Activated naive CD4-positive, alpha-beta T cell treated with anti-CD3 and anti-CD28 coated beads, Interleukin-2, amount 50 U/mL, for 72 hours (primary cell): ENCODE measurements at places on chromosomes 11 and 22. TPM values are rescaled to one million over a fixed set of nuclear protein-coding genes. Genes with fewer than 3 reads are reported as not detected.

GRCh38 chr11:43907028-43907975, 26.7 kb downstream of the ALKBH3 start:
- DNase-seq: no peak

GDPD4 gene
- total RNA-seq: not detected

DNA sequence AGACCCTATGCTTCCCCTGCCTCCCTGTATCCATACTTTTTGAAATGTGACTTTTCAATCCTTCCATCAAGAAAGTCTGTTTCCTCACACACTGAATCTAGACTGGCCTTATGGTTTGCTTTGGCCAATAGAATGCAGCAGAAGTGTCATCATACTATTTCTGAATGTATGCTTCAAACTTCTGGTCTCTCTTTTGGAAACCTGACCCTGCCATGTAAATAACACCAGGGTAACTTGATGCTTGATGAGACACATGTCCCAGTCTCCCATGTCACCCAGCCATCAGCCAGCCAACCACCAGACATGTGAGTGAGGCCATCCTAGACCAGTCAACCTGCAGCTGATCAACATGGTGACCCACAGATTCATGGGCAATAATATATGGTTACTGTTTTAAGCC, 29.7 kb upstream of the CAVIN3 start:
- DNase-seq: no peak

- DNase-seq: no peak
Observed at GRCh38 chr11:9527481-9528135, 45.9 kb upstream of the WEE1 start.

DNA sequence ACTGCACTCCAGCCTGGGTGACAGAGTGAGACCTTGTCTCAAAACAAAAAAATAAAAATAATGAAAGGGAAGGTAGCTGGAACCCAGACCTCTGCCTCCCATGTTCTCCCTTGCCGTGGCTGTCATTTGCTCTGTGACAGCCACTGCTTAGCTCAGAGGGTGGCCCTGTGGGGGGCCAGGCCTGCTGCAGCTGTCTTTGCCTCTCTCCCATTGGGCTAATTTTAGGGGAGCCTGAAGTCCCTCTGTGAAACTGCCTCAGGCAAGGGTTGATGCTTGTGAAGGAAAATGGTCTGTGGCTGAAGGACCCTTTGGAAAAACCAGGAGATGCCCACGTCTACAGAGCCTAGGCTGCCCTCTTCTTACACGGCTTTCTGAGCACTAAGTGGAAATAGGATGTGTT, 42.9 kb downstream of the C11orf91 start:
- DNase-seq: no peak

GRCh38 chr11:76194872-76195668, 11.2 kb downstream of the WNT11 start:
- DNase-seq: no peak

DNA sequence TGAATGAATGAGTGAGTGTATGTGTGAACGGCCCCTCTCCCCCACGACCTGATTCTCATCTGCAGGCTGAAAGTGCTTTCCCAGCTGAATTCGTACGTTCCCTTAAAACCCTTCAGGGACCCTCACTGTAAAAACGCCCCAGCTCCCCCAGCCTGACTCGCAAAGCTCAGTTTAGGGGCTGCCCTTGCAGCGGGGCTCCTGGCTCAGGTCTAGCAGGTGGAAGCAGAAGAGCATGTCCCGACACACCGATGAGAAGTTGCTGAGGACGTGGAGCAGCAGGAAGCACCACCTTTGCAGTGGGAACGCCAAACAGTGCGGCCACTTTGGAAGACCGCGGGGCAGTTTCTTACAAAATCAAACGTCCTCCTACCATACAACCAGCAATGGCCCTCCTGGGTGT, 3.6 kb upstream of the MRPL23 start:
- peak; percentile 52 for DNase-seq

RTN4RL2 gene
- total RNA-seq: 1.4 TPM

MGAT3 gene
- total RNA-seq: 2.8 TPM

ZDHHC8 gene
- total RNA-seq: 17.6 TPM

DNA sequence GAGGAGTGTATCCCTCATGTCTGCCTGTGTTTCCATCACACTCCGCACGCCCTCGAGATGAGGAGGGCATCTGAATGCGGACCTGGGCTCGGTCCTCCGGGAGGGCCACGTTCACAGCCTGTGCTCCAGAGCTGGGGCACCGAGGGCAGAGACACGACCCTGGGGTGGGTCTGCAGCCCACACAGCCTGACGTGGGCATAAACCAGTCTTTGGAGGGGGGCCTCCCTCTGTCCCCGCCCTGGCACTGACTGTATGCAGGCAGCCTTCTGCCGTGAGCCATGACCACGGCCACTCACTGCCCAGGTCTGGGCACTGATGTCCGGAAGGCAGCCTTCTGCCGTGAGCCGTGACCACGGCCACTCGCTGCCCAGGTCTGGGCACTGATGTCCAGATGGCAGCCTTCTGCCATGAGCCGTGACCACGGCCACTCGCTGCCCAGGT, 1425.1 kb downstream of the BRD1 start:
- no peak for DNase-seq

DNA sequence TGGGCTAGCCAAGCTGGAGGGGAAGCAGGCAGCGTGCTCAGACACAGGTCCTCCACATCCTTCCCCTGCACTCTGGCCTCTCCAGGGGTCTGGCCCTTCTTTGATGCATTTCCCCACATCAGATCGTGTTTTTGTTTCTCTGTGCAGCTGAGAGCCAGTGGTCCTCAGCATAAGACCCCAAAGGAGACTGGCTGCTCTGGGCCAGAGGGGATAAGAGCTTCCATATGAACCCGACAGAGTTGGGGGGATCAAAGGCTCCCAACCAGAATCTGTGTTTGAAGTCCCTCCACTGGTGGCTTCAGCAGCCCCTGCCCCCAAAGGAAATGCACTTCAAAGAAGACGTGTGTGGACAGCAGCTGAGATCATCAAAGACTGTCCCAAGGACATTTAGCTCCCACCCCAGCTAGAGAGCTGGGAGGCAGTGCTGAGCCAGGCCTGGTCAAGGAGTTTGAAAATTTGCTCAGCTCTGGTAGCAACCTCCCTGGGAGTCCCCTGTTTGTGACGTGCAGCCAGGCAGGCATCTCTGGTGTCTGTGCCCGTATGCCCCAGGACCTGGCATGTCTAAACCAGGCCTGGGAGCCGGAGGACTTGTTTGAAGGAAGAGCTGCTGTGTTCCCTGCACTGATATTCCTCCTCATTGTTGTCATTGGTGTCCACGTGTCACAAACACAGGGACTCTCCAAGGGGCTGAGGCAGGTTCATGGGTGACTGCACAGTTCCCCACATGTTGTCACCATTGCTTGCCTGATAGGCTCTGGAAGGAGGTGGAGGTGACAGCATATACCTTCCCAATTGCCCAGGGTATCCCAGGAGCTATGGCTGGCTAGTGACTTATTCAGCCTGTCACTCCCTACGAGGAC, 99.0 kb downstream of the AMOTL1 start:
- no peak for DNase-seq

- no peak for DNase-seq
Observed at GRCh38 chr11:101907815-101908214, 7.0 kb upstream of the CEP126 start.

C11orf65 gene
- 1.2 TPM for total RNA-seq

DNA sequence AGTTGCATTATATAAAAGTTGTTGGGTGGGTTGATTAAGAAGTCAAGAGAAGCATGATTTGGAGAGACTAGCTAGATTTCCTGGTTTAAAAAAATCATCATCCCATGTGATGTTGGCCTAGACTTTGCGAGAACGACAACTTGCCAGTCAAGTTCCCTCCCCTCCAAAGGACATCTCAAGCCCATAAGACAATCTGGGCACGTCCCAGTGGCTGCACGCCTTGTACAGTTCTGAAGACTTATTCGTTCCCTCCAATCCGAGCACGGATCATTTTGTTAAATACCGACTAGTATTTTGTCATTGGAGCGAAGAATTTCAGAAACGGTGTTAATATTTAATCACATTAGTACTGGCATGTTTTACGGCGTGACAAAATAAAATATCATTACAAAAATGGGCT, 8.0 kb downstream of the MN1 start:
- no peak for DNase-seq

DNA sequence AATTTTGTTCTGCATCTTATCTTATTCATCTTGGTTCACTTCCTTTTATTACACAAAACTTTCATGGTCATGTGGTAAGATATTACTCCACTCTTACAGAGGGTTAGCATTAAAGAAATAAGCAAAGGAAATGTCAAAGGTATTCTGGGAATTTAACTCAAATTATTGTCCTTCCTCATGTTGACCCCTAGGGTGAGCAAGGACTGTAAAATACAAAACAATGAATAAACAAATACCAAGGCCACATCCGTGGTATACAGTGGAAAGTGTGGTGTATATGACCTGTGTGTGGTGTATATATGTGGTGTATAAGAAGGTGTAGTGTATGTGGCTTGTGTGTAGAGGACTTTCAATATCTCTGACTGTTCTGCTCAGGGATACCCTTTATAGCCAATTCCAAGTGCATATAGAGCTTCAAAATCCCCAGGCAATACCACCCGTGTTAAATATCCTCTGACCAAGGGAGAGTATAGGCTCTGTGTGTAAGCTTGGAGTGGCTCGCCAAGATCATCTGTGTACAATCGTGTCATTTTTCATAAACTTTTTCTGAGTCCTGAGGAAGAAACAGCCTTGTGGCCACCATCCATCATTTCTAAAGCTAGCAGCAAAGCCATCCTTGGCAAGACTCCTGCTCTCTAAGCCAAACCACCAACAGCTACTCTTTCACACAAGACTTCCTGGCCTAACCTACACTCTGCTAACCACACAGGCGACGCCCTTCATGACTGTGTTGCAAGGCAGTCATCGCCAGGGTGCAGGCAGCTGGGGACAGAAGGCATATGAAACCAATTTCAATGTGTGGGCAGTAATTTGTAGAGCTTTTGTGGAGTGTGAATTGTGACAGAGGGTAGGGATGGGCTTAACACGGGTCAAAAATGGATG, 548.0 kb downstream of the ETS1 start:
- DNase-seq: peak; percentile 85

DNA sequence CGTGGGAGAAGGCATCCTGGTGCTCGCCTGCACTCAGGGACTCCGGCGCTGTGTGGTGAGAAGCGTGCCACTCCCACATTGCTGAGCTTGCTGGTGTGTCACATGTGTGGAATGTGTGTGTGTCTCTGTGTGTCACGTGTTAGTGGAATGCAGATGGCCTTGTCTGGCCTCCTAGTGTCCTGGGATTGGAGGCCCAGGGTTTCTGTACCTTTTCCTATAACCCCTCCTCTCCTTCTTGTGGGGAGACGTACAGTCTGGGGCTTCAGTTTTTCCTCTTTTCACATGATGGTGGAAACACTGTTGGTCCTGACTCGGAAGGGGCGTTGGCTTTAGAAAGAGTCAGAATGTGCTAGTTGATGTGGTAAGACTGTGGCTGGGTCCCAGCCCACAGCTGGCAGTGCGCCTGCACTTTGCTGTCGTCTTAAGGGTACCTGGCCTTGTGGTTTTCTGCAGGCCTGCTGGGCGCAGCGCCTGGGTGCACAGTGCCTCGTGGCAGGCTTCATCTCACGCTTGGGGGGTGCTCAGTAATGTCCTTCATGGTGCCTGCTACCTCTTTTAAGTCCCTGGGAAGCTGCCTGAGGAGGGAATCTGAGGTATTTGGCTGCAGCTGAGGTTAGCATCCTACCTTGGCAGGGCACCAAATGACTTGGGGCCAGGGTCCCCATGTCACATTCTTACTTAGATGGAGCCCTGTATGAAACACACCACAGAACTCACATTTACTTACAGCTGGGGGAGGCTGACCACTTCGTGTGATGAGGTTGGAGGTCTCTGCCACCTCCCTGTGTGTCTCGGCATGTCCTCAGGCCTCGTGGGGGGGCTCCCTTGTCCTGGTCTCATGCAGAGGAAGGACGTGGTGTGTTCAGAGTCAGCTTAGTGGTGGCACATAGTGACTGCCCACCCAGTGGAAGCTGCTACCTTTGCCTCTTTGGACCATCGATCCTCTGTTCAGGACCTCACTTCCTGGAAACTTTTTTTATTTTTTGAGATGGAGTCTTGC, 61.9 kb downstream of the MED15 start:
- peak; percentile 76 for DNase-seq

DNA sequence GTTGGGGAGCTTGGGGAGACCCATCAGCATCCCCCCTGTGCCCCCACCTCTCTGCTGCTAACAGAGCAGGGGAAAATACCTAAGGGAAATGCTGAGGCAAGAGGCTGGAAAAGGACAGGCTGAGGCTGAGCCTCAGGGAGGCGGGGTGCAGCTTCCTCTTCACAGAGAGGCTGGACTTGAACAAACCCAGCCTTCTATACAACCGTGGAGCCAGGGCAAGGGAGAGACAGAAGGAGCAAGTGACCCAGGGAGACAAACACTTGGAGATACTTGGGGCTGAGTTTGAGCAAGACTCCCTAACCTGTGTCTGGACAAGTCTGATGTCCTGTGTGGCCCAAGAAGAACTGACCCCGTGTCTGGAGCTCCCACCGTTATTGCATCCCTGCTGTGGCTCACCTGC, at the start of gene SLCO2B1:
TSS of gene SLCO2B1 (plus strand) at position 229 of the 400 bp plus-strand sequence. CDS start 275 bp downstream, outside the sequence.
- no peak for DNase-seq

CNTF gene
- total RNA-seq: 4.2 TPM

- DNase-seq: no peak
Observed at GRCh38 chr11:126647735-126648134, 292.2 kb downstream of the ST3GAL4 start.
